Effector CD8-positive, alpha-beta T cell (primary cell): ENCODE measurements at places on chromosomes 16 and 17.

- no peak for DNase-seq
Observed at GRCh38 chr16:83717308-83717707, 90.5 kb upstream of the HSBP1 start.

- DNase-seq, result peak; percentile 69
Observed at GRCh38 chr16:11232852-11233726, 22.9 kb downstream of the SOCS1 start.

DNA sequence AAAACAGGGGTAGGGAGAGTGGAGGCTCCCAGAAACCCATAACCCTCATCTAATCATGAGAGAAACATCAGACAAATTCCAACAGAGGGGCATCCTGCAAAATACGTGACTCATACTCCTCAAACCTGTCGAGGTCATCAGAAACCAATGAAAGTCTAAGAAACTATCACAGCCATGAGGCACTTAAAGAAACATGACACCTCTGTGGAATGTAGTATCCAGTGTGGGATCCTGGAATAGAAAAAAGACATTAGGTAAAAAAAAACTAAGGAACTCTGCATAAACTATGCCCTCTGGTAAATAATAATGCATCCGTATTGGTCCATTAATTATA is 16.4 kb downstream of the CDH5 start:
- DNase-seq, result no peak

DNA sequence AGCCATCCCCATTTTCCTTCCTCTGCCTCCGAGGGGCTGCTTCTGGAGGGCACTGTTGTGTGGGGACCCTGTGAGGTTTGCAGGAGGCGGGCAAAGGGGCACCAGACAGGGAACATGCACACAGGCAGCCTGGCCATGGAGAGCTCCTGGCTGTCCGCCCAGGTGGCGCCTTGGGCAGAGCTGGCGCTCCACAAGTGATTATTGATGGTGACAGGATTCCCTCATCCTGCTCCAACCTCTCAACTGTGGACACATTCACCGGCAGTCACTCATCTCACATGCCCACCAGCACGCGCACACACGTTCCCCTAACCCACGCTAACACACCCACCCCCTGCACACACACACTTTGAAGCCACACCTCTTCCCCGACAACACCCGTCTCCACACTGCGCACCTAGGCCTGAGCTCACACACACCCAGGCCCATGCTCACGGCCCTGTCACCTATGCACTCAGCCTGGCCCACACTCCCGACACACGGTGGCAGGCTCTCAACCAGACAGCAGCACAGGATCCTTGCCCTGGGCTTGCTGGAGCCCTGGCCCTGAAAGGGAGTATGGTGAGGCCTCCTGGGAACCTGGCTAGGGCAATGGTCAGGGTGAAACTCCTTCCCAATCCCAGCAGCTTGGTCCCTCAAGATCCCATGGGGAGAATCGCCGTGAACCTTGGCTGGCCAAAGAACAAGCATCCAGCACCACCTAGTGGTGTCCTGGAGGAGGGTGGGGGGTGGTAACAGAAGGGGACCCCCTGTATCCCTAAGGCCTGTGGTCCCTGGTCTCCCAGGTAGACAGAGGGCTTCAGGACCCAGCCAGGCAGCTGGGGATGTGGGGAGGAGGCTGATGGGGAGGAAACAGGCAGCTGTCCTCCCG is 3.6 kb downstream of the PNMT start:
- DNase-seq, result no peak

DNA sequence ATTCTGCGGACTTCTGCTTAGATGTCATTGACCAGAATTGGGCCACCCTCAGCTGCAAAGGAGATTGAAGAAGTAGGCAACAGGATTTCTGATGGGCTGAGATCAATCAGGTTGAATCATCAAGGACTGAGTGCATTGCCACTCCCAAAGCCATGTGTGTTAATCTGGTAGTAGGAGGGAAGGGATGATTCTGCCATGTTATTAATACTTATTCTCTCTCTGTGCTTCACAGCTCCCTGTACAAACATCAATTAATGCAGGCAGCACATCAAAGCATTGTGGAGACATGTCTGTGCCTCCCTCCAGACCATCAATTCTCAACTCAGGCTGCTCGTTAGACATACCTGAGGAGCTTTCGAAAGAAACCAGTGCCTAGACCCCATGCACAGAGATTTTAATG is 11.6 kb downstream of the LRRC3C start:
- no peak for DNase-seq

DNA sequence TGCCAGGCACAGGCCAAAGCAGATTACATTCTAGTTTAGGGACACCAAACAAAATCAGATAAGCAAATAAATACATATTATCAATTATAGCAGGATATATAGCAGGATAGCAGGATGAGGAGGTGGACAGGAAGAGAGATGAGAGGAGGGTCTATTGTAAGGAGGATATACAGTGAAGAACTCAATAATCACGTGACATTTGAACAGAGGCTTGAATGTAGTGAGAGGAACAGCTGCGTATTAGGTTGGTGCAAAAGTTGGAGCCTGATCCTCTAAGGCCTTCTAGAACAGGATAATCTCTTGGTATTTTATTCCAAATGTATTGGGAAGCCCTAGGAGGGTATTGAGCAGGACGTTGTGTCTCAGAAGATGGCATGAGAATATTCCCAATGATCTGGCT is 136.7 kb downstream of the CYLD start:
- DNase-seq, result no peak

DNA sequence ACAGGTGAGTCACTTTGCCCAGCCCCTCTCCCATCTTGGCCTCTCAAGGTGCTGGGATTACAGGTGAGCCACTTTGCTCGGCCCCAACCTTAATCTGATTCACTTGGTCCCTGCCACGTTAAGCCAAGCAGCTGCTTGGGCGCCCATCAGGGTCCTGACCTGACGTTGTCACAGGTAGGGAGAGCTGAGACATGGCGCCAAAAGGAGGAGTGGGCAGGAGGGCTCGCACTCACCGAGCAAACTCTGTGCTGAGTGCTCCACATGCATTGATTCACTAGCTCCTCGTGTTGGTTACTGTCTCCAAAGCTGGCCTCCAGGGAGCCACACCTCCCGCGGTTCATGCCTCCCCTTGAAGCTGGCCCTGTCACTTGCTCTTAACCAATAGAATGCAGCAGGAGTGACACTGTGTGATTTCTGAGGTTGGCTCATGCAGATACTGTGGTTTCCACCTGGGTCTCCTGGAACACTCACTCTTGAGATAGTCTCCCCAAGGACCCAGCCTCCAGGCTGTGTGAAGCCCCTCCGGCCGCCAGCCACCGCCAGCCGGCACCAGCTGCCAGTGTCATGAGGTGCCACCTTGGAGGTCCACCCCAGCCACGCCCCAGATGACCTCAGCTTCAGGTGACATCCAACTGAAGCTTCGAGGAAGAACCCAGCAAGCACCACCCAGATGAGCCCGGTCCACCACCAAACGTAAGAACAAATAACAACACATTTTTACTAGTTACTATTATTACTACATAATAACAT is 223.0 kb downstream of the GSG1L start:
- no peak for DNase-seq

GRCh38 chr17:49403514-49404289 is 11.0 kb downstream of the PHB1 start:
- DNase-seq, result no peak

- peak; percentile 55 for DNase-seq
Observed at GRCh38 chr17:74210191-74211140, 2.9 kb upstream of the TTYH2 start.

DNA sequence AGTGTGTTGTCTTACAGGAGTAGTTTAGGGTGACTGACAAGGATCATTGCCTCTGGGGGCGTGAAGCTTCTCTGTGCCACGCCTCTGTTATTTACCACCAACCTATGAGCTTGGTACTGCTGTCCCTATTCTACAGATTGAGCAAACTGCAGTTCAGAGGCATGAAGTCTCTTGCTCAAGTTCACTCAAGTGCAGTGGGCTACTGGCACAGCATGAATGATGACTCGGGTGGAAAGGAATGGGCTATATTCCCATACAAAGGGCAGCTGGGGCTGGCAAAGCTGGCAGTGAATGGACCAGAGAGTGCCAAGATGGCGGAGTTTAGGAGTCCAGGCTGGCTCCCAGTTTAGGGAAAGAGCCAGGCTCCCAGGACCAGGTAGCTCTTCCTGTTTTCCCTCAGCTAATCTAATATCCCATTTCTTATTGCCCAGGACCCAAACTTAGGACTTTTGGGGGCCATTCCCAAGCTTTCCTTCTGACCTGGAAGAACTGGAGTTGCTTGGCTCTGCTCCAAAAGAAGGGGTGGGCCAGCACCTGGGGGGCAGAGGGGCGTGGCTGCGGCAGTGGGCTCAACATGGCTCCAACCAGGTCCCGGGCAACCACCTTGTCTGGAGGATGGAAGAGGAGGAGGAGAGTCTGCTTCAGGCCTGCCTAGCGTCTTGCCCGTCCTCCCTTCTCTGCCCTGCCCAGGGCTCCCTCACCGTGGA is 12.9 kb downstream of the PLK1 start:
- DNase-seq, result no peak

- peak; percentile 26 for DNase-seq
Observed at GRCh38 chr17:78774956-78775571, 7.0 kb downstream of the CYTH1 start.

GRCh38 chr16:72125635-72126428 is 32.2 kb downstream of the DHX38 start:
- DNase-seq, result no peak

DNA sequence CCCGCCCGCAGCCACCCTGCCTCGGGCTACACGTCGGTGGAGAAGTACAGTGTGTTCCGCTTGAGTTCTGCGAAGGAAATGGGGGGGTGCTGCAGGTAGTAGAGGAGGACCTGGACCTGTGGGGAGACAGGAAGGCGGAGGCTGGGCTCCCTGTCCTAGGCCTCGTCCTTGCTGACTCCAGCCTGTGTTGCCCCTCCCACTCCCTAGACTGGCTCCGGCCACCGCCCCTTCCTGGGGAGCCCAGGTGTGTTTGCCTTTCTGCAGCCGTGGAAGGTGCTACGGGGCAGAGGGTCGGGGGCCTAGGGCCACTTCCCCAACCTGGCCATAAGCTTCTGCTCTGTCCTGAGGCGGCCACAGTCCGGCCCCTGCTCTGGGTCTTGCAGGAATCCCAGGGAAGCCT is 9.1 kb downstream of the TIMM22 start:
- no peak for DNase-seq

GRCh38 chr16:69538808-69539207 is 27.0 kb upstream of the NFAT5 start:
- no peak for DNase-seq
